ENCODE measurements at places on chromosomes 4 and X.

DNA sequence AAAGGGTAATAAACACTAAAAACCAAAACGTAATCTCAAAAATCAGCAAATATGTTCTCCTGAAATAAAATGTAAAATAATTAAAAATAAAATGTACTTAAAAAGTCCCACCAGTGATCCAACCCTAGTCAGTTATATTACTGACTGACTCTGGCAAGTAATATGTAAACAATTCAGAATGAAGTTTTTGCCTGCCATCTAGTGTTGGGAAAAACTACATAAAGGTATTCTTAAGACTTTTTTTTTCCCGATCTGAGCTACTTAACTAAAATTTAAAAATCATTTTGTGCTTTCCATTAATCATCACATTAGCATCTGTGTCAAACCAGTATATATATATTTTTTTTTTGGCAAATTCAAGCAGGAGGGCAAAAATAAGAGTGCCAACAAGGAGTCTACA, 24.0 kb downstream of the RCHY1 start:
- no peak for DNase-seq
- no peak overlapping the region for H3K27ac ChIP-seq
- H3K4me1 ChIP-seq, result peaks cover 7% of the 10 kb centered on the region
- no peaks in the 10 kb centered on the region for H3K27me3 ChIP-seq
- H3K4me3 ChIP-seq, result no peak overlapping the region
- H3K36me3 ChIP-seq, result peaks cover 13% of the 10 kb centered on the region

DNA sequence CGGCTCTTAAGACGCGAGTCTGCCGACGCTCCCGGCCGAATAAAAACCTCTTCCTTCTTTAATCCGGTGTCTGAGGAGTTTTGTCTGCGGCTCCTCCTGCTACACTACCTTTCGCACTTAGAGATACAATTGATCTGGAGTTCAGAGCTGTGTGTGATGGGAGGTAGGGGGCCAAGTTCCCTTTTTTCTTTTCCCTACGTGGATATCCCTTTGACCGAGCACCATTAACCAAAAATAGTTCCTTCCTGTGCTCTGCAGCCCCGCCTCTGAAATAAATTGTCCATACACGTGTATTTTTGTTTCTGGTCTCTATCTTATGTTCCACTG, 555 bp upstream of the PGM2 start:
- H3K27ac ChIP-seq, result peak overlapping the region; percentile 93
- H3K27me3 ChIP-seq, result no peaks in the 10 kb centered on the region
- peak overlapping the region; percentile 94 for H3K4me3 ChIP-seq
- H3K4me1 ChIP-seq, result peaks cover 35% of the 10 kb centered on the region
- no peak for DNase-seq

GRCh38 chrX:18394477-18394876, 30.9 kb upstream of the CDKL5 start:
- H3K36me3 ChIP-seq, result no peaks in the 10 kb centered on the region
- no peaks in the 10 kb centered on the region for H3K4me1 ChIP-seq
- H3K4me3 ChIP-seq, result no peak overlapping the region
- H3K27me3 ChIP-seq, result no peaks in the 10 kb centered on the region
- no peak overlapping the region for H3K27ac ChIP-seq

GRCh38 chr4:139849219-139849618, 183.6 kb downstream of the MGST2 start:
- H3K27me3 ChIP-seq, result peaks cover 8% of the 10 kb centered on the region
- H3K36me3 ChIP-seq, result no peaks in the 10 kb centered on the region

GRCh38 chr4:14583752-14584151, 418.5 kb upstream of the CPEB2 start:
- no peak overlapping the region for H3K27ac ChIP-seq
- no peaks in the 10 kb centered on the region for H3K36me3 ChIP-seq
- H3K27me3 ChIP-seq, result no peaks in the 10 kb centered on the region
- H3K4me1 ChIP-seq, result no peaks in the 10 kb centered on the region
- DNase-seq, result no peak
- H3K4me3 ChIP-seq, result no peak overlapping the region

- H3K27ac ChIP-seq, result no peak overlapping the region
- H3K36me3 ChIP-seq, result no peaks in the 10 kb centered on the region
- no peaks in the 10 kb centered on the region for H3K27me3 ChIP-seq
- DNase-seq, result no peak
- no peak overlapping the region for H3K4me3 ChIP-seq
- H3K4me1 ChIP-seq, result no peaks in the 10 kb centered on the region
Measured at GRCh38 chr4:86035688-86036087, 324.2 kb downstream of the MAPK10 start.

DNA sequence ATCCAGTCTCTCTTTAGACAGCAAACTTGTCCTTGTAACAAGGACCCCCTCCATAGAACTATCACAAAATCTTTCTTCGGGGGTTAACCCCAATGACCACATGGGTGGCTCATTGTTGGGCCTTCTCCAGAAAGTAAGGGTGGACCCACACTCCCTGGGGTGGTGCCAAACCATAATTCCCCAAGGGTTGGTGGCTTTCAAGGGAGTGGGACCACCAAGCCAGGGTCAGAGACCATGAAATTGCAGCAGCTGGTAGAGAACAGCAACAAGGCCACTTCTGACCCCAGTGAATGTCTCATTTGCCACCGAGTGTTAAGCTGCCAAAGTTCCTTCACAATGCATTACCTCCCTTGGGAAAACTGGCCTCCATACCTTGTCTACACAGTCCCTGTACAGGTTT, 28.8 kb upstream of the ZDHHC9 start:
- no peak overlapping the region for H3K27ac ChIP-seq
- DNase-seq, result no peak
- no peaks in the 10 kb centered on the region for H3K36me3 ChIP-seq
- H3K27me3 ChIP-seq, result peaks cover 19% of the 10 kb centered on the region
- no peak overlapping the region for H3K4me3 ChIP-seq

- H3K4me3 ChIP-seq, result no peak overlapping the region
- no peak for DNase-seq
- H3K36me3 ChIP-seq, result no peaks in the 10 kb centered on the region
- H3K4me1 ChIP-seq, result peaks cover 6% of the 10 kb centered on the region
Measured at GRCh38 chrX:103360092-103360491, 3.8 kb downstream of the TCEAL9 start.

- H3K4me1 ChIP-seq, result no peaks in the 10 kb centered on the region
- H3K4me3 ChIP-seq, result no peak overlapping the region
- DNase-seq, result no peak
- H3K36me3 ChIP-seq, result no peaks in the 10 kb centered on the region
Measured at GRCh38 chr4:1553365-1553764, 130.7 kb downstream of the FAM53A start.

- no peaks in the 10 kb centered on the region for H3K4me1 ChIP-seq
- H3K27ac ChIP-seq, result no peak overlapping the region
- DNase-seq, result no peak
- H3K4me3 ChIP-seq, result no peak overlapping the region
- no peaks in the 10 kb centered on the region for H3K27me3 ChIP-seq
Measured at GRCh38 chr4:150896497-150896896, 118.6 kb downstream of the LRBA start.

DNA sequence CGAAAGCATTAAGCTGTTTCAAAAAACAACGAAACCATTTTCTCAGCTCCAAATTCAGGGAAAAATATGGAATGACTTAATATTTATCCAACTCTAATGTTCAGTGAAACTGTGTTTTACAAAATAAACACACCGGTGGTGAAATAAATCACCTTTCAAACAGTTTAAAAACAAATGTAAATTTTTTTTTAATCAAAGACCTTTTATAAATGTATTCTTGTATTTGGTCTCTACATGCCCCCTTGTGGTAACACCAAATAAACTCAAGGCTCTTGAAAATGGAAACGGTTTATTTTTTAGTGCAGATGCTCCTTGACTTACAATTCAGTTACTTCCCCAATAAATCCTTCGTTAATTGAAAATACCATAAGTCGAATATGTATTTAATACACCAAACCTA, 45.8 kb upstream of the ITM2A start:
- H3K4me1 ChIP-seq, result peaks cover 26% of the 10 kb centered on the region
- H3K27me3 ChIP-seq, result no peaks in the 10 kb centered on the region
- H3K36me3 ChIP-seq, result no peaks in the 10 kb centered on the region
- H3K4me3 ChIP-seq, result peak overlapping the region; percentile 56

DNA sequence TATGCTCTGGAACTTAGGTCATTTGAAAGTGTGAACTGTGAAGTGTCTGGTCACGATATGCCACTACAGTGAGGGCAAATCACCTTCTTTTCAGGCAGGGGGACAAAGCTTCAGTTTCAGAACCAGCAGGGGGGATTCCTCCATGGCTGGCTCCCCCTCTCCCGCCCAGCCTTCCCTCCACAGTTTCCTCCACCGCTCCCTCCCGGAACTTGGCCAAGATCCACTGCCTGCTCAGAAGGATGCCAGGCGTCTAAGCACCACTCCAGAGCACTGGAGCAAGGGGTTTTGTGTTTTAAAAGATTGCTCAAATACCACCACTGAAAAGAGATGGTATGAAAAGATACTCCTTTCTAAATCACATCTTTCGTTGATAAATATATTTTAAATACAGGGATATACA, 126.9 kb downstream of the ELOVL6 start:
- no peaks in the 10 kb centered on the region for H3K36me3 ChIP-seq
- DNase-seq, result no peak
- H3K4me1 ChIP-seq, result peaks cover 21% of the 10 kb centered on the region
- H3K4me3 ChIP-seq, result no peak overlapping the region

GRCh38 chrX:110578270-110578669, 217.3 kb downstream of the CHRDL1 start:
- no peak for DNase-seq
- no peak overlapping the region for H3K4me3 ChIP-seq
- no peak overlapping the region for H3K27ac ChIP-seq

DNA sequence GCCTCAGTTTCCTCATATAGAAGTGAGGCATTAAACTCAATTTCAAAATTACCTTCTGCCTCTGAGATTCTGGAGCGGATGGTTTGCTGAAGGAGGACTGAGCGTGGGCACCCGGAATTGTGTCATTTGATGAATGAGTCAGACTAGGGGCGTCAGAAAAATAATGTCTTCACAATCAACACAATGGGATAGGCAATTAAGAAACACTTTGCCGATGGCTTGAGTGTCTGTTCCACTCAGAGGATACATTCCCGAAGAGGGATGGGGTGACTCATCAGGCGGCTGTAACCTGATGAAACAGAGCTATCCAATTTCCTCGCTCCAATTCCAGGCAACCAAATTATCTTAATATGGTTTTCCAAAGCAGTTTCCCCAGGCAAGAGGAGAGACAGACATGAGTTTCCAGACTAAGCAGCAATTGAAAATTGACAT, 1.2 kb upstream of the CHRNA9 start:
- no peak overlapping the region for H3K27ac ChIP-seq
- peaks cover 8% of the 10 kb centered on the region for H3K27me3 ChIP-seq
- no peaks in the 10 kb centered on the region for H3K4me1 ChIP-seq
- no peaks in the 10 kb centered on the region for H3K36me3 ChIP-seq
- H3K4me3 ChIP-seq, result no peak overlapping the region
